ENCODE measurements at places on chromosomes 3 and 15.

GRCh38 chr3:118781839-118782238, 252.8 kb downstream of the IGSF11 start:
- DNase-seq: no peak

DNA sequence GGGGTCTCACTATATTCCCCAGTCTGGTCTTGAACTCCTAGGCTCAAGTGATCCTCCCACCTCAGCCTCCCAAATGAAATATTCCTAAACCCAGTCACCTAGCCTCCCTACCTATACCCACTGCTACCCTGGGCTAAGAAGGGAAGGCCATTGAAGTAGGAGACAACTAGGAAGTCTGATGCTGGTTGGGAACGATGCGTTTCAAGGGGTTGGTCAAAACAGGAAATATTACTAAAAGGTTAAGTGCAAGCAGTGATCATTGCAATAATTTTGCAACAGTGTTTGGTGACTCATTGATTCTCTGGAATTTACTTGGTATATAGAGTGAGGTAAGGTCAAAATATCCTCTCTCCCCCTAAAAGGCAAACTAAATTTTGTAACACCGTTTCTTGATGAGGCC, 4.6 kb upstream of the UQCRC1 start:
- no peak for DNase-seq

DNA sequence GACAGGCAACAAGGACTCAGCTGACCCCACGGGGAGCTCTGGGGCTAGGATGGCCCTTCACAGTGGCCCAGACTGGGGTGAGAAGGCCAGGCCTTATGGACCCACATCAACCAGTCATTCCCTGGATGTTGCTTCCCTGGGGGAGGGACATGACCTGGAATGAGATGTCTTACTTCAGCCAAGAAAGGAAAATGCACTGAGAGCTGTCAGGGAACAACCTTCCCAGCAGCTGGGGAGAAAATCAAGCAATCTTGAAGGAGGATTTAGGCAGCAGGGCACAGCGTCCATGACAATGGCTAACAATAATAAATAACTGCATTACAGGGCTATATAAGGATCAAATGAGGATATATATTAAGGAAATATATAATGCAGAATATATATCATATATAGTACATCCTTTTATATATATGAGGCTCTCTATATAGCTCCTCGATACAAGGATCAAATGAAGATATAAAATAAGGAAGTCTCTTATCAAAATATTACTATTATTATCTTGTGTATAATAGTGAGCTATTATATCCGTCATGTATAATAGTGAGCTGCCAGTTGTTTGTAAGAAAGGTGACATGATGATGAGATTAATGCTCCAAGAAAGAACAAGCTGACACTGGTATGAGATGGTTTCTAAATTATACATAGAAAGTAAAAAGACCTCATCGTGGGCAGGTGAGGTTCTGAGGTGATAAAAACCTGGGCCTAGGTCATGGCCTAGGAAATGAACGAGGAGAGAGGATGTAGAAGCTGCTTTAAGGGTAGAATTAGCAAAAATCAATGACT, 117.8 kb upstream of the LIPC start:
- no peak for DNase-seq

DNA sequence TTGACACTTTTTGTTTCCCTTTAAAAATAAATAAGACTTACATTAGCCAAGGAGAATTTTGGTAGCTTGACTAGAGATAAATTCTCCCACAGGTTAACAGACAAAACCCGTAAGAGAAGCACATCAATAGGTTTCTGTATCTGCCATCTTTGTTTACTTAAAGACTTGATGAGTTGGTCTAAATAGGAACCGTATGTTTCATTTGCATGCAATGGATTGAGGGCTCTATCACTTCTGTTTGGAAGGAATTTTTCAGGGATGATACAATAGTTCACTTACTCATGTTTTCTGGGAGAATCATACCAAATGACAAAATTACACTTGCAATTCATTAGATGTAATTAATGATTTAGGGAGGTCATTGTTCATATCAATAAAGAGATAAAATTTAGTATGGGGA, 631.5 kb upstream of the NR2F2 start:
- DNase-seq: no peak

GRCh38 chr3:131444180-131444579, 58.6 kb downstream of the MRPL3 start:
- DNase-seq: no peak
